Stimulated activated CD8-positive, alpha-beta memory T cell treated with anti-CD3 and anti-CD28 coated beads, Interleukin-15, amount 100 ng/mL, for 4 hours (primary cell): ENCODE measurements at places on chromosomes 5 and 9.

GRCh38 chr5:139426203-139426885 lies 13.0 kb downstream of the DNAJC18 start:
- DNase-seq, result no peak

- DNase-seq, result no peak
Measured at GRCh38 chr9:6226696-6227095, 11.1 kb downstream of the IL33 start.

- DNase-seq, result no peak
Measured at GRCh38 chr5:113214606-113215323, 220.0 kb downstream of the TSSK1B start.

DNA sequence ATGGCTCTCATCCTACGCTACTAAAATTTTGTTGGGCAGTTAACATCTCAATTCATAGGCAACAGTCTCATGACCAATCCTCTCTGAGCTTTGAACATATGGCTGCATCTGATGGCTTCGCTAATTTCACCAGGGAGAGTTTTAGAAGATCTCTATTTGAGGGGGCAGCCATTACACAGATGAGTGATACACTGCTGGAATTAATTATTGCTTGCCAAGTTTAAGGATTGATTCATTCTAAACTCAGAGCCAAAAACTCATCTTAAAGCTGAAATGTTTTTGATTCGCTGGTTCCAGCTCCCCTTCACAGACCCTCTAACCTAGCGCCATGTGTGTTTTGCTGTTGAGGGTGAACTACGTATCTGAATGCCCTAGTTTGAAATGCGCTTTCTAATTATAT lies 519.9 kb upstream of the WWC1 start:
- no peak for DNase-seq

DNA sequence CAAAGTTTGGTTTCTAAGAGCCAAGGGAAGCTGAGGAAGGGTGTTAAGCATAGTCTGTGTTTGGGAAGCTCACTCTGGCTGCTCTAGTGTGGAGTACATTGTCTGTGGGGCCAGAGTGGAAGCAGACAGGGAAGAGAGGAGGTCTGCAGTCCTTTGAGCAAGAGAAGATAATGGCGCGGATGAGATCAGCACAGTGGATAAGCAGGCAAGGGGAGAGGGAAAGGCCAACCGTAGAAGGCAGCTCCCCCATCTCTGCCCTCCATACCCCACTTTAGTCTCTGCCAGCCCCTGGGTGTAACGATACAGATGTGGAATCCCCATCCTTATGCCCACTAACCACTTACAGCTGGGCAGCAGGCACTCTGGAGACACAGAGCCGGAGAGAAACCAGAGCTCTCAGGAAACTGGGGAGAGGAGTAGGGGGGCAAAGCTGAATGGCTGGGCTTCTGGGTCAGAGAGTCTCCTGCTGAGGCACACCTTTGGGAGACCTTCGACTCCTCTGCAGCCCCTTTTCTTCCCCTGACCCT lies 75.0 kb downstream of the SLIT3 start:
- no peak for DNase-seq

GRCh38 chr5:106094839-106095238 lies 1575.9 kb downstream of the EFNA5 start:
- DNase-seq, result no peak

GRCh38 chr9:38059233-38059936 lies 9.6 kb downstream of the SHB start:
- DNase-seq, result no peak

GRCh38 chr5:59180515-59180914 lies 597.6 kb downstream of the RAB3C start:
- no peak for DNase-seq

- DNase-seq, result no peak
Measured at GRCh38 chr5:172453206-172453985, 929 bp downstream of the SH3PXD2B start.

- DNase-seq, result no peak
Measured at GRCh38 chr9:93436218-93436617, 15.3 kb upstream of the FAM120A start.

GRCh38 chr5:98977723-98978122 lies 48.9 kb upstream of the CHD1 start:
- DNase-seq, result no peak
